ENCODE measurements at places on chromosomes 1 and 21. TPM values are rescaled to one million over a fixed set of nuclear protein-coding genes. Genes with fewer than 3 reads are reported as not detected.

GRCh38 chr1:175673371-175674150 is 69.8 kb downstream of the TNR start:
- H3K4me3 ChIP-seq = no peak overlapping the region
- no peaks in the 10 kb centered on the region for H3K4me1 ChIP-seq
- no peak for DNase-seq

Gene S100A14
- not detected for total RNA-seq

DNA sequence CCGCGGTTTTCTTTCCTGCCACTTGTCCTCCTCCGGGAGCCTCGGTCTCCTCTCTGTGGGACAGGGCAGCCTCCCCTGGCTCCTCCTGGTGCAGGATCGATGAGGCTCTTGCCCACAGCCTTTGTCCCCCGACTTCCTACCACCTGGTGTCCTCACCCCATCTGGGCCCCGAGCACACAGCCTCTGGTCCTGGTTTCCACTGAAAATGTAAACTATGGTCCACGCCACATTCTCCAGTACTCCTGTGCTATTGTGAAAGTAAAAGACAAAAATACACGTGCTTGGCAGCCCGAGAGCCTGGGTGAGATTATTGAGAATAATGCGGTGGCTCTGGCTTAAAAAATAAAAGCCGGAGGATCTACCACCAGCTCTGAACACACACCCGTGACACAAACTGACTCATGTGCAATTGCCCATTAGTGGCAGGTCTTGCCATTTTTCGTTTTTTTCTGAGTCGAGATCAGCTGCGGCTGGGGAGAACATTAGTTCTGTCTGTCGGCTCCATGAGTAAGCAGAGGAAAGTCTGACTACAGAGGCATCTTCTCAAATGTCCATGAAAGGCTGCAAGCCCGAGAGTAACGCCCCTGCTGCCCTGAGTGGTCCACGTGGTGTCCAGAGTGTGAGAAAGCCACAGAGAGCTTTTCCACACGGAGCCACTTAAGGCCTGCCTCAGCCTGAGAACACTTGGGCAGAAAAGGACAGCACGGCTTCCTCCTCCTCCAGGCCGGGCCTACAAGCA is 5.7 kb upstream of the COL6A2 start:
- H3K4me3 ChIP-seq = no peak overlapping the region
- no peak for DNase-seq
- no peaks in the 10 kb centered on the region for H3K4me1 ChIP-seq
- H3K27ac ChIP-seq = no peak overlapping the region

DNA sequence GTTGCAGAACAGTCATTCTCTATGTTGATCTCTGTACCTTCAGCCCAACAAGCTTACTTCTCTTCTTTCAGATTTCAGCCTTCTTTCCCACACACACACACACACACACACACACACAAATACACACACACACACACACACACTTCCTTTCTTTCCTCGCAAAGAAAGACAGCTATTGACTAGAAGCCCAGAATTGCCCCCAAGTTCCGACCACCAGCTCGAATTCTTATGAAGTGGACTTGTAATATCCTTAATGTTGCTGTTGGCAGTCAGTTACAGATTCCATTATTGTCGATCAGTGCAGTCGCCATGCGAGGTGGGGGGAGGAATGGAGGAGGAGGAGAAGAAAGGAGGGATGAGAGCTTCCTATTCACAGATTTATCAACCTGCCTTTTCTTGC is 125.5 kb downstream of the CLEC20A start:
- H3K27ac ChIP-seq = no peak overlapping the region
- no peaks in the 10 kb centered on the region for H3K27me3 ChIP-seq
- H3K4me1 ChIP-seq = no peaks in the 10 kb centered on the region

Gene TP73
- total RNA-seq = 2.4 TPM

GRCh38 chr1:39954870-39955546 is at the start of gene MFSD2A:
Gene MFSD2A (plus strand): TSS chr1:39955145. CDS start chr1:39955293, 148 bp downstream.
- H3K27me3 ChIP-seq = peaks cover 7% of the 10 kb centered on the region
- peak within 1 kb of the TSS; percentile 95 for H3K4me3 ChIP-seq
- H3K36me3 ChIP-seq = peaks cover 42% of the 10 kb centered on the region
- peaks cover 52% of the 10 kb centered on the region for H3K4me1 ChIP-seq

Gene EPRS1
- total RNA-seq = 163 TPM

DNA sequence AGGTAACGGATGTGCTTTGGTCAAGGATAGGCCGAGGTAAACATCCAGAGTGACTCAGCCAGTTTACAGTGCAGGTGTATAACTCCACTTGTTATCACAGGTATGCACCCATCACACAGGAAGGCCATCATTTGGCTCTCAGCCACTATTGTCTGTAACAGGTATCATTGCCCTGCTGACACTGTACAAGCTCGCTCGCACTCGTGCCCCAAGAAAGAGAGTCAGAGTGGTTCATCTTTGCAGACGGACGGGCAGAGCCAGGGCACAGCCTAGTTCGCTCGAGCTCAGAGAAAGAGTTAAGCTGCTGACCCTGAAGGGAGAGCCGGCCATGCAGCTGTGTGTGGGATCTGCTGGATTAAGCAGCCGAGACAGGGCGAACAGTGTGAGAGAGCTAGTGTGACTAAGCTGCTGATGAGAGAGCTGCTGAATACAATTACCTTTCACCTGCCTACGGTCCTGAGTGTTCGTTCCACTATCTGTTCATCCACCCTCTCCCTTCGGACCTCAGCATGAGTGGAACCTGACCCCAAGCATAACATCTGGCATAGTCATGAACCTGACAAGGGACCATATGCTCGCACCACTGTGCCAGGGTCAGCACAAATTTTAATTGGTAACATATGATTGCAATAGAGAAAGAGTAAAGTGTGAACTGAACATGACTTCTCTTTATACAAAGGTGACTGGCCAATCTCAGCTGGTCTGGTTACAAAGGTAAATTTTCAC is 27.0 kb upstream of the LYPD8 start:
- no peaks in the 10 kb centered on the region for H3K36me3 ChIP-seq
- H3K4me3 ChIP-seq = no peak overlapping the region
- no peak overlapping the region for H3K27ac ChIP-seq
- DNase-seq = no peak

GRCh38 chr1:221723018-221723847 is 18.7 kb downstream of the DUSP10 start:
- no peak overlapping the region for H3K4me3 ChIP-seq
- no peak for DNase-seq
- H3K36me3 ChIP-seq = peaks cover 92% of the 10 kb centered on the region
- peak overlapping the region; percentile 33 for H3K27ac ChIP-seq
- H3K27me3 ChIP-seq = no peaks in the 10 kb centered on the region
- H3K4me1 ChIP-seq = peaks cover 84% of the 10 kb centered on the region

Gene TEX38
- total RNA-seq = not detected

DNA sequence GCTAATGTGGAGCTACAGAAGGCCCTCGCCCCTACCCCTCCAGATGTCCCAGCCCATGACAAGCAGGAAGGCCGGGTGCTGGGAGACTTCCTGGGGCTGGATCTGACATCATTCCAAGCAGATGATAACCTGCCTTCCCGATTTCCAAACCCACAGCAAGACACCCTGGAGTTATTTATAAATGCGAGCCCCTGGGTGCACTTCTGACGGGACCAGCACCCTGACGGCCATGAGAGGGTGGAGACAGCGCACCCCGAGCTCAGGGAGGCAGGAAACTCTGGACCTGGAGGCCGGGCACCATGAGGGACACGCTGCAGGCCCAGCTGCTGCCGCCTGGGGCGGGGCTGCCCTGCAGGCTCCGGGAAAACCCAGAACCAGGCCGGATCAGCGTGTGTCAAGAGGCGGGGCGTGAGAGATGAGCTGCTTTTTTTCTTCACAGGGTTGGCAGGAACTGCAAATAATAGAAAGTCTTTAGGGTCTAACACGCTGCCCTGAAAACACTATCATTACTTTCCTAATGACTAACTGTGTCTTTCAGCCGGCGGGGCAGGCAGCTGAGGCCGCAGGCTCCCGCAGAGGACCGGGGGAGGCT is 2.5 kb upstream of the PCBP3 start:
- H3K36me3 ChIP-seq = no peaks in the 10 kb centered on the region
- H3K4me1 ChIP-seq = peaks cover 13% of the 10 kb centered on the region
- no peak for DNase-seq
- H3K27ac ChIP-seq = no peak overlapping the region
- H3K4me3 ChIP-seq = peak overlapping the region; percentile 8
- peaks cover 9% of the 10 kb centered on the region for H3K27me3 ChIP-seq

DNA sequence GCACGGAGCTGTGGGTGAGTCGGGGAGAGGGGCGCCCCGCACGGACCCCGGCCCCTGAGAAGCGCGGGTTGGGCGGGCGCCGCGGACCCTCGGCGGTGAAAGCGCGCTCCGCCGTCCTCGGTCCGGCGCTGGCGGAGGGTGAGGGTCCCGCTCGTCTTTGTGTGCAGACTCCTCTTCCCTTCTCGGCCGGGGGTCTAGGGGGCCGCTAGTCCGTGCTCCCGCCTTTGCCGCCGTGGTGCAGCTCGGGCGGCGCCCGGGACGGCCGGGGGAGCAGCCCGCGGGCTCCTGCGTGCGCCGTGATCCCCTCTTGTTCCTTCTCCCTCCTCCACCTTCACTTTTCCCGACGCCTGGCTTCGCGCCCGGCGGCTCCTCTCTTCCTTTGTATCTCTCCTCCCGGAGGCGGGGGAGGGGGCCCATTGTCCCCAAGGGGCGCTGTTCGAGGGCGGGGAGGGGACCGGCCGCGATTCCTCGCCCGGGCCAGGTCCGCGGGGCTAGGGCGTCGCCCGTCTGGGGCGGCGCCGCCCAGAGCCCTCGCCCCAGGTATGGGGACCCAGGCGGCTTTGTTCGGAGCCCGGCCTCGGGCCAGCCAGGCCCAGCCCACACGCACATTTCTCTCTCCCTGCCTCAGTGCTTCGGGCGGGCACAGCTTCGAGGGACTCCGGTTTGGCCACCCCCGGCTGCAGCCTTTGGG is 519 bp downstream of the FNBP1L start:
- H3K36me3 ChIP-seq = peaks cover 3% of the 10 kb centered on the region
- peaks cover 65% of the 10 kb centered on the region for H3K27me3 ChIP-seq
- H3K4me3 ChIP-seq = peak overlapping the region; percentile 86
- H3K27ac ChIP-seq = no peak overlapping the region
- DNase-seq = no peak
- peaks cover 13% of the 10 kb centered on the region for H3K4me1 ChIP-seq

Gene RGS8
- not detected for total RNA-seq

GRCh38 chr1:164977561-164977960 is 379.0 kb downstream of the LMX1A start:
- H3K27me3 ChIP-seq = no peaks in the 10 kb centered on the region
- no peak overlapping the region for H3K27ac ChIP-seq
- no peak for DNase-seq
- no peaks in the 10 kb centered on the region for H3K36me3 ChIP-seq
- H3K4me1 ChIP-seq = no peaks in the 10 kb centered on the region

- no peaks in the 10 kb centered on the region for H3K4me1 ChIP-seq
- H3K4me3 ChIP-seq = no peak overlapping the region
- no peak overlapping the region for H3K27ac ChIP-seq
Observed at GRCh38 chr21:28540514-28540913, 452.2 kb downstream of the LTN1 start.

Gene HES2
- total RNA-seq = 0.21 TPM

Gene NBPF6
- 0.23 TPM for total RNA-seq

DNA sequence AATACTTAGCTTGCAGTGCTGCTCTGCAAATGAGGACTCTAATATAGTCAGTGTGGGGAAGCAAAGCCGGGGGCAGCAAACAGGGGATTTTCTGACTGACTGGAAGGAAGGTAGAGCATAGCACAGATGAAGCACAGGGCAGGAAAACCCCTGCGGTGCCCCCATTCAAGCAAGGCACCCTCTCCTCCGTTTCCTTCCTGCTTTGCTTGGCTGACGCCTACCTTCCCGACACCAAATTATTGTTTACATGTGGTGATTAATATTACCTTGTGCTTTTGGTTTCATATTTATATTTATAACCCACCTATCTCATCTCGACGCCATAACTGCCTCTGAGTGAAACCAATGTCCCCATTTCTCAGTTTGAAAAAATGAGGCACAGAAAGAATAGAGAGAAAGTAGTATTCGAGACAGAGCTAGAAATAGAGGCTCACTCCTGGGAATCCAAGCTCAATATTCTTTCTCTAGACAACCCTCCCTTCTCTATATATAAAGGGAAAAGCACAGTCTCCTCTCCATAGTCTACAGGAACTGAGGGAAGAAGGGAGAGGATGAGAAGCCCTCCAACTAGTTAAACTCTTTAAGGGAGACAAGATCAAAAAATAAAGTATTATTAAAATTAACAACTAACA is 41.3 kb downstream of the PIK3C2B start:
- DNase-seq = peak; percentile 42
- H3K27ac ChIP-seq = peak overlapping the region; percentile 89
- H3K4me3 ChIP-seq = peak overlapping the region; percentile 52
- H3K4me1 ChIP-seq = peaks cover 15% of the 10 kb centered on the region
- no peaks in the 10 kb centered on the region for H3K27me3 ChIP-seq

DNA sequence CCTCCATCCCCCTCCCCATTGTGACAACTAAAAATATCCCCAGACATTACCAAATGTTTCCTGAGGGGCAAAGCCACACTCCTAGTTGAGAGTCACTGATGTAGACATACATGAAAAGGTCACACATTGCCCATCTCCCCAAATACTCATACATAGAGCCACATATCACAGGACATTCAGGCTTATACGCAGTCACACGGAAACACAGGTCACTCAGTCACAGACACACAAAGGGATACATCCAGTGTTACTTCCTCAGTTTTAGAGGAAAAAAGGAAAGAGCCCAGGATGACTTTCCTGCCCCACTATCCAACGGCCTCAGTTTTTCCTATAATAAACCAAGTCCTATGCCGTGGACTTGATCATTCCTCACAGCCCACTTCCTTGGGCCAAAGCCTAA is 1.9 kb downstream of the SLC39A1 start:
- H3K36me3 ChIP-seq = peaks cover 36% of the 10 kb centered on the region
- peak overlapping the region; percentile 54 for H3K4me3 ChIP-seq
- peaks cover 50% of the 10 kb centered on the region for H3K4me1 ChIP-seq
- peak overlapping the region; percentile 25 for H3K27ac ChIP-seq

Gene ANKRD45
- total RNA-seq = not detected

GRCh38 chr1:197771904-197772556 is 3.2 kb downstream of the DENND1B start:
- H3K36me3 ChIP-seq = peaks cover 37% of the 10 kb centered on the region
- peak overlapping the region; percentile 34 for H3K27ac ChIP-seq
- peaks cover 68% of the 10 kb centered on the region for H3K4me1 ChIP-seq
- peak overlapping the region; percentile 89 for H3K4me3 ChIP-seq
- no peak for DNase-seq

Gene ATP6V1G3
- not detected for total RNA-seq

Gene SPRR3
- total RNA-seq = not detected

Gene CLCNKB
- total RNA-seq = not detected

- DNase-seq = no peak
- no peak overlapping the region for H3K4me3 ChIP-seq
- no peak overlapping the region for H3K27ac ChIP-seq
- H3K36me3 ChIP-seq = no peaks in the 10 kb centered on the region
- H3K27me3 ChIP-seq = peaks cover 4% of the 10 kb centered on the region
Observed at GRCh38 chr1:192603218-192603787, 27.7 kb downstream of the RGS1 start.

- no peaks in the 10 kb centered on the region for H3K27me3 ChIP-seq
- H3K4me3 ChIP-seq = no peak overlapping the region
- H3K36me3 ChIP-seq = peaks cover 55% of the 10 kb centered on the region
- peaks cover 12% of the 10 kb centered on the region for H3K4me1 ChIP-seq
- H3K27ac ChIP-seq = no peak overlapping the region
- no peak for DNase-seq
Observed at GRCh38 chr1:36238433-36238832, 14.2 kb downstream of the THRAP3 start.

Gene RUNX1
- 121 TPM for total RNA-seq

Measured in activated T-helper 2 cell treated with anti-CD3 and anti-CD28 coated beads, Interferon-gamma antibody, Interleukin-2, Interleukin-4, amounts not matched to agents 10 μg/mL and 5 μg/mL and 100 μg/mL, durations not matched to agents 14 hours and 24 hours and 36 hours (primary cell).